ENCODE measurements at places on chromosomes 16 and 17.

GRCh38 chr16:19555938-19556771 is 652 bp downstream of the VPS35L start:
- DNase-seq = no peak

DNA sequence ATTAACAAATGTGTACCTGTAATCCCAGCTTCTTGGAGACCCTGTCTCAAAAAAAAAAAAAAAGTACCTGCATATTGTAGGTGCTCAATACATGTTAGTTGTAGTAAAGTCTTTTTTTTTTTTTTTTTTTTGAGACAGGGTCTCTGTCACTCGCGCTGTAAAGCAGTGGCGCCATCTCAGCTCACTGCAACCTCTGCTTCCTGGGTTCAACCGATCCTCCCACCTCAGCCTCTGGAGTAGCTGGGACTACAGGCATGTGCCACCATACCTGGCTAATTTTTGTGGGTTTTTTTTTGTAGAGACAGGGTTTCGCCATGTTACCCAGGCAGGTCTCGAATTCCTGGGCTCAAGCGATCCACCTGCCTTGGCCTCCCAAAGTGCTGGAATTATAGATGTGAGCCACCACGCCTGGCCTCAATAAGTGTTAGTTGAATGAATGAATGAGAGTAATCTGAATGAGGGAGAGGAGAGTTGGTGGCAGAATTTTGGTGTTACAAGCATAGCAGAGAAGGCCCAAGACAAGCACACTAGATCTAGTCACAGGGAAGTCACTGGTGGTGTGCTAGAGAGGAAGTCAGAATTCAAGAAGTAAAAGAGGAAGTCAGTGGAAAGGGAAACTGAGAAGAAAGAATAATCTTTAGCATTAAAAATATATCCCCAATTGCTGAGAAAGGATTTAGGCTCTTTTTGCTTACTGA is 9.4 kb upstream of the MYL4 start:
- DNase-seq = no peak

GRCh38 chr16:73064212-73064993 is 16.5 kb upstream of the ZFHX3 start:
- no peak for DNase-seq

GRCh38 chr16:26019381-26020242 is 327.9 kb downstream of the HS3ST4 start:
- no peak for DNase-seq

GRCh38 chr17:75077496-75078283 is 10.1 kb upstream of the SLC16A5 start:
- DNase-seq = no peak

DNA sequence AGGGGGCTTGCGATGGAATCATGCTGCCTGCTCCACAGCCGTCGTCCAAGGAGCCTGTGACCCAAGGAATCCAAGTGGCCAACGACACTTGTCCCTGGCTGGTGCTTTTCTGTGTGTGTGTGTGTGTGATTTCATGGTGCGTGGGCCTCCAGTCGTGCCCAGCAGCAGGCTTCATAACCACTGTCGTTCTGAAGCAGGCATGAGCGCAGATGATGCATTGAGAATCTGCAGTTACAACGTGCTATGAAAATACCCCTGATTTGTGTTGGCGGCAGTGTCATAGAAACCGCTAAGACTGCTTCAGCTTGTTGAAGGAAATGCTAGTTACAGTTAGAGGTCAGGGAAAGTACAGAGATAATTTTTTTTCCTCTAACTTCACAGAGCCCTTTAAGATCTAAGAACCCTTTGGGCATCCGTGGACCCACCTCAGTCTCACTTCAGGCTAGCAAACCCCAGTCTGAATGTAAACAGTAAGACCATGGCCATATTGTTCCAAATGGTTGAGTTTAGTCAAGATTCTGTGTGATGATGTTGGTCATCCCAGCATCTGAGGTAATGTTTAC is 15.6 kb downstream of the C16orf90 start:
- DNase-seq = no peak

DNA sequence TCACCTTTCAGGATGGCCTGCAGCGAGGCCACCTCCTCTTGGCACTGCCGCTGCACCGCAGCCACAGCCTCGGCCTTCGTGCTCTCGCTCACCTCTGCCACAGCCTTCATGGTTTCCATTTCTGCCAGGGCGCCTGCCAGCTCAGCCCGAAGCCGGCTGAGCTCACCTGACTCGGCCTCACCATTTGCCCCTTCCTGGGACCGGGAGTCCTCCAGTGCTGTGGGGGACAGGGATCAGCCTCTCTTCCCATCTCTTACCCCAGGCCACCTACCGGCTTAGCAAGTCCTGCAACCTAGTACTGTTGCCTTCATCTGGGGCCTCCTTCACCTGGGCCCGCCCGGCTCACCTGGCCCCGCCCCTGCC is 658 bp downstream of the RABEP2 start:
- no peak for DNase-seq

Data from hypothalamus (tissue), 51 donors.